Brain pericyte (primary cell): ENCODE measurements at places on chromosomes 11 and 22.

DNA sequence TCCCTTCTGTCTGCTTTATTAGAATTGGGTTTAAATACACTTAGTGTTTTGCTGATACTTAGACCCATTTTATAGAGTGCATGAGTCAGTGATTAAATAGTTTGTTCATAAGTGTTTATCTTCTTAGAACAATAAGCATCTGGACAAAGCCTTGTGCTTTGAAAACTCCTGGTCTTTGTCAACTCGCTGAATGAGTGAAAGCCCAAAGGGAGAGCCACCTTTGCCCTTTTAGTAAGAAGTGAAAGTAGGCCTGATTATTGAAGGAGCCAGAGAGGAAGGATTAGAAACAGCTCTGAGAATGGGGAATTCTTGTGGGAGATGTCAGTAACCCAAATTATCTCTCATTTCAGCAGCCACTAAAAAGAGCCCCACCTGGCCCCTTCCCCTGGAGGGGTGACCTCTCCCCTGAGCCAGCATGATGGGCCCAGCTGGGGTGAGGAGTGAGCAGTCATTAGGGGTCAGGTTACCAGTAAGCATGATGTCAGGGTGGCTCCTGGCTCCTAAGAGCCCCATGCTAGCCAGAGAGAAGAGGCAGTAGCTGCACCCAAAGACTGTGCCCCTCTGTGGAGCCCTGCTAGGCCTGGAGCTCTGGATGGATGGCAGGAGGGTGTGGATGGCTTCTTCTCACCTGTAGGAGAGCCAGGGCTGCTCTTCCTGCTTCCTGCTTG lies 125.1 kb upstream of the E2F8 start:
- DNase-seq = no peak

DNA sequence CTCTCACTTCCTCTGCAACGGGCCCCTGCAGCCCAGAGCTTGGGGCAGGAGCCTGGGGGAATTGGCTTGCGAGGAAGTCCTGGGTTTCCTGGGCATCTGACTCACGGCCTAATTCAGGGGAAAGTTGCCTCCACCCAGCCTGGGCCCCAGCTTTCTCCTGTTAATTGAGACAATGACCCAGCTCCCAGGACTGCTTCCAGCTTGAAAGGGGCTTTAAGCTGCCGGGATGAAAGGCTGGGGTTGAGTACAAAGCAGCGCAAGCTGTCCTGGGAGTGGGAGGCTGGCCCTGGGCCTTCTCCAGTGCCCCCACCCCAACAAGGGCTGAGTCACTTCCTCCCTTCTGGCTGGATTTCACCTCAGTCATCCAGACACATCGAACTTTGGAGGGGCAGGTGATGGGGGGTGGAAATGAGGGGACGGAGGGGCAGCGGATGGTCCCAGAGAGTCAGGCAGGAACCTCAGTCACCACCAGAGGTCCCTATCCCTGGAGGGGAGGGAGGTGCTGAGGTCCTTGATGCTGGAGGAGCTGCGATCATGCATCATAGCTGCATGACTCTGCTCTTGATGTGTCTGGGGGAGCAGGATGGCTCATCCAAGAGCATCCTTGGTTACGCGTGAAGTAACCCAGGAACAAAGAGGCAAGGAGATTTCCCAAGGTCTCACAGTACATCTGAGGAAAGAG lies 30.1 kb upstream of the OAF start:
- DNase-seq = no peak

GRCh38 chr11:17481905-17482304 lies 5.3 kb upstream of the ABCC8 start:
- DNase-seq = no peak

DNA sequence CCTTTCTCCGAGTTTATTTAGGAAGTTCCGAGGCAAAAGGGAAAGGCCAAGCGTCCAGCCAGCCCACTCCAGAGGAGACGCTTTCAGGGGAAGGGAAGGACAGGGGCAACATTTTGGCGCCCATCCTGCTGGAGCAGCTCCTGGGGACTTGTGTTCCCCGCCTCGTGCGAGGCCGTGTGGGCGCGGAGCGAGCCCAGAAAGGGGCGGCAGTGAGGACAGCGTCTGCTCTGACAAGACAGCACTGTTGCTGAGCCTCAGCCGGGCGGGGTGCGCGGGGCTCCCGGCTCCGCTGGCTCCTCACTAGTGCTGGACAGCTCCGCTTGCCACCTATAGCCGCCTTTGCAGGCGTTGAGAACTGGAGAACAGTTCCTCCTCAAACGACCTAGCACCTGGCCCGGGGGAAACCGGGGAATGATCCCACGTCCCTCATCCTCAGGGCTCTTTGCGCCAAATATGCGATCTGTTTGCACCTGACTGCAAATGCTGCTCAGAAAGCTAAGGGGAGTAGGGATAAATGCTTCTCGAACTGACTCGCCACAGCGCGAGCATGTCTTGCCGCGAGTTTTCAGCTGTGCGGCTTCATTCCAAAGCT lies 722 bp upstream of the GUCY1A2 start:
- peak; percentile 32 for DNase-seq

DNA sequence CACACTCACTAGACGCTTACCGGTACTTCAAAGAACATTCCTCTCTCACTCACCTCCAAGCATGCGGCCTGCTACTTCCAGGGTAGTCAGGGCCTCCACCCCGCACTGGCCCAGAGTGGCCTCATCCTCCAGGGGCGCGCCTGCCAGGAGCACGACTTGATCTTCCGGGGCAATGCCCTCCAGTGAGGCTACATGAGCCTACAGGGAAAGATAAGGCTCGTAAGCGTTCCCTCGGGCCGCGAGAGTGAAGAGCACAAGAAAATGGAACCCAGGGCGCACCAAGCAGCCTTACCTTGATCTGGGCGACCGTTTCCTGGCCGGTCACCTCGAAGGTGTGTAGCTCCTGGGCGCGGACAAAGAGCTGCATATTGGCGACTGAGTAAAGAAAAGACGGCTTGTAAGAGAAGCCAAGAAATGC lies 478 bp downstream of the FAU start:
- DNase-seq = no peak

- DNase-seq = no peak
Observed at GRCh38 chr11:40130427-40130826, 1329.0 kb downstream of the LRRC4C start.

DNA sequence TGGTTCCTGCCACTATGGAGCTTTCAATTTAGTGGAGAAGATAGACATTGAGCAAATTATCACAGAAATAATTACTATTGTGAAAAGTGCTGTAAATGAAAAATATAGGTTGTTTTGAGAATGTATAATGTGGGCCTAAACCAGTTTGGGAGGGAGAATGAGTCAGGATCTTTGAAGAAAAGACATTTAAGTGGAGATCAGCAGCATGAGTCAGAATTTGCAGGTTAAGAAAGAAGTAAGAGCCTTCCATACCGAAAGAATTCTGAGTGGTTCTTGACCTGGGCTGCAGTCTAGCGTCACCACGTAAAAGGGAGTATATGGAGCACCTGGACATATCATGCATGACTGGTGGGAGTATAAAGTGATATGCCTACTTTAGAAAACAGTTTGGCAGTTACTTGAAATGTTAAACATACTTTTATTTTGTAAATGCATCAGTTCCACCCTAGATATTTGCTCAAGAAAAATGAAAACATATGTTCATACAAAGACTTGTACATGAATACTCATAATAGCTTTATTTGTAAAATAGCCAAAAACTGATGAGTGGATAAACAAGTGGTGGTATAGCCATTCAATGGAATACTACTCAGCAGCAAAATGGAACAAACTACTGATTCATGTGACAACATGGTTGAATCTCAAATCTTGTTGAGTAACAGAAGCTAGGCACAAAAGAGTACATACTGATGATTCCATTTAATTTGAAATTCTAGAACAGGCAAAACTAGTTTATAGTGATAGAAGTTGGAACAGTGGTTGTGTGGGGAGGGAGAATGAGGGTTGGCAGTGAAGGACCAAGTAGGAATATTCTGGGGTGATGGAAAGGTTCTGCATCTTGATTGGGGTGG lies 99.2 kb downstream of the STIM1 start:
- DNase-seq = no peak

DNA sequence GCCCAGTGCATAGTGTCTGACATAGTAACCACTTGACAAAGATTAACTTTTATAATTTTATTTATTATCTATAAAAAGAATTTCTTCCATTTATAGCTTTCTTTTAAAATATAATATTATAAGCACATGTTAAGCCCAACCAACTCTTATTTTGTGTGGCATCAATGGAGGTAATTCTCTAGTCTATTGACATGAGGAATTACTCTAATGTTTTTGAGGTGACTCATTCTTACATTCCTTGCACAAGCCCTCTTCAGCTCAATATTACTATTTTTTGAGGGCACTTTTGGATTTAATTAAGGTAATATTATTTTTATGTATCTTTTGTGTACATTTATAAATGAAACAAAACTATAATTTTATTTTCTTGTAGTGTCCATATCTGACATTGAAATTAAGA lies 59.6 kb downstream of the AASDHPPT start:
- no peak for DNase-seq

DNA sequence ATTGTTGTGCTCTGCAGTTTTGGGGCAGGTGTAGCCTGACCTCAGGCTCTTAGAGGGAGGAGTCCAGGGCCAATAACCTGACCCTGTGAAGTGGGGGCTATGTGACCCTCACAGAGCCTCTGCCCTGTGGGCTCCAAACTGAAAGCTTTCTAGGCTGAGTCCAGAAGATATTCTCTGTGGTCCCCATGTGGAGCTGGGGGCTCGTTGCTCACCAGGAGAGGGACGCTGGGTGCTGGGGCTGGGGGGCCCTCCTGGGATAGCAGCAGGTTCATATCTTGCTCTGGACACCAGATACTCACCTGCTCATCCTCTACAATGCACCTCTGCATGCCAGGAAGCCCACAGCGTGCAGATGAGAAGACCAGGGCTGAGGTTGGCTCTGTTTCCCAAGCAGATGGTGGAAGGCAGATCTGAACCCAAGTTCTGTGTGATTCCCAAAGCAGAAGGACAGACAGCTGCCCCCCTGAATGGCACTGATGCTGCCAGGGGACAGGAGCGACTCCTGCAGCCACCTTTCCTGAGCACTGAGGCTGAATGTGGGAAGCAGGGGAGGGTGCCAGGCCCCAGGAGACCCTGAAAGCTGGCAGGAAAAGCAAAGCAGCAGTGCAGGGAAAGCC lies 1022.0 kb downstream of the TBC1D22A start:
- no peak for DNase-seq

DNA sequence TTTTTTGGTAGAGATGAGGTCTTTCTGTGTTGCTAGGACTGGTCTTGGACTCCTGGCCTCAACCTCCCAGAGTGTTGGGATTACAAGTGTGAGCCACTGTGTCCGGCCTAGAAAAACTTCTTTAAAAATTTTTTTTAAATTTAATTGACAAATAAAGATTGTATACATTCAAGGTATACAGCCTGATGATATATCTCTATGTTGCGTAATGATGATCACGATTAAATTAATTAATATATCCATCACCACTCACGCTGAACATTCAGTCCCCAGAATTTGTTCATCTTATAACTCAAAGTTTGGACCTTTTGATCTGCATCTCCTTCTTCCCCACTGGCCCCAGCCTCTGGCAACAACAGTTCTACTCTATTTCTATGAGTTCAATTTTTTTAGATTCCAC lies 27.2 kb downstream of the VSTM5 start:
- DNase-seq = no peak

DNA sequence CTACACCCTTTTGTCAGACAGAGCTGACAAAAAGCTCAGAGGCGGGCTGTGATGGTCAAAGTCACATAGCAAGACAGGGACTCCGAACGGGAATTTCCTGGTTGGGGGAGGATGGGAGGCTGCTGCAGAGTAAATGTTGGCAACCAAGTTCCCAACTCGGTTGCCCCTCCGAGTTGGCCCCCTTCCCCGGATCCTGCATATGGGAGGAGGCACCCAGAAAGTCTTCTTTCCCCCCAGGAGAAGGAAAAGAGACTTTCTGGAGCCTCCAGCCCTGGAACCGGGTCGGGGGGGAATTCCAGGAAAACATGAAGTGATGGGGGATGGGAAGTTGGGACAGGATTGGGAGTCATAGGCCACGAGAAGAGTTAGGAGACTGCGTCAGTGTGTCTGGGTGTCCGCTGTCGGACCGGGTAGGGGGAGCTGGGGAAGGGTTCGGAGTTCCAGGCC lies 614 bp downstream of the SELENOM start:
- no peak for DNase-seq

GRCh38 chr11:76197332-76197731 lies 9.0 kb downstream of the WNT11 start:
- no peak for DNase-seq

DNA sequence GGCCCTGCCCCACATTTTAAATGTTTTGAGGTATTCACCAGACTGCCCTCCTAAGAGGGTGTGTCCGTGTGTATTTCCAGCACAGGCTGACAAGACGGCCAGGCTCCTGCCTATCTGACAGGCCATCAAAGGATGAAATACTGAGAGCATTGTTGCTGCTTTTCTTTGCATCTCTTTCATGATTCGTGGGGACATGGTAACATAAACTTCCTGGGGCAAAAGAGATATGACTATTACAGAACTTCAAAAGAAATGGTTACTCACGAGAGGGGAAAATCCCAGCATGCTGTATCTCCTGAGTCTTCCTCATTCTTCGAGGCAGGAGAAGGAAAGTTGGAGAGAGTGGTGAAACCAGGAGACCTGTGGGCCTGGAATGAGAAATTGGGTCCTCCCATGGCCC lies 10.3 kb upstream of the BIK start:
- no peak for DNase-seq

GRCh38 chr11:129947474-129947873 lies 52.1 kb upstream of the NFRKB start:
- DNase-seq = no peak

DNA sequence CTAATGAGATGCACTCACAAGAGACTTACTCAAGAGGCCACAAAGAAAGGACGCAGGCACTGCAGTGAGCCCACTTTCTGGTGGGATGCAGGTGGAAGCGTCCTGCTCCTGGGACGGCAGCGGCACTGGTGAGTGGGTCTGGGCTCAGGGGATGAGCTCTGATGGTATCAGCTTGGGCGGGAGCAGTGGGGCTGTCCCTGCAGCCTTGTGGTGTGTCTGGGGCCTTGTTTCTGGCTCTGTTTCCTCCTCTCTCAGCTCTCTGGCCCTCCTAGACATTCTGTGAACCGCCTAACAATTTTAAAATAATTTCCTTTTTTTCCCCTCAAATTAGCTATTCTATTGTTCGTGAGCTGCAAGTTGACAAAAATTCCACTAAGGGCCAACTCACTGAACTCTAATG lies 8.8 kb upstream of the ST14 start:
- no peak for DNase-seq

DNA sequence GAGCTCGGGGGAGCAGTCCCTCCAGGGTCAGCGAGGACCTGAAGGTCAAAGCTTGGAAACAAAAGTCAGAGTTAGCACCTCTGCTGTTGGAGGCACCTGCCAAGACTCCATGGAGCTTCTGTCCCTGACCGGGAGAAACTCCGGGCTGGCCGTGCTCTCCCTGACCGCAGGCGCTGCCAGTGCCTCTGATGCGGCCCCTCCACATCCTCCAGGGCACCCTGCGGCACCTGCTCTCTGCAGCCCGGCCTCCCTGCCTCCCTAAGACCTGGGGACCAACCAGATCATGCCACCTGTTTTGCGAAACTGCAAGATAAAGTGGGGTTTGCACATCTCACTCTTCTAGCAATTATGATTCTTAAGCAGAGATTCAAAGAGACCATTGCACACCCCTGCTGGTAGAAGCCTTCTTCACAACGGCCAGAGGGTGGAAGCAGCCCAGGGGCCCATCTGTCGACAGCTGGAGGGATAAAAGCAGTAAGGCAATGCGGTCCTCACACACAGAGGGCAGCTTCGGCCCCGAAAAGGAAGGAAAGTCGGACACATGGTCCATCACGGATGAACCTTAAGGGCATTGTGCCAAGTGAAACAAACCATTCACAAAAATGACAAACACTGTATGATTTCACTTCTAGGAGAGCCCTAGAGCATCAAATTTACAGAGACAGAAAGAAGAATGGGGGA lies 477.1 kb downstream of the BRD1 start:
- DNase-seq = no peak

GRCh38 chr11:69576069-69576782 lies 64.7 kb upstream of the CCND1 start:
- no peak for DNase-seq
